ENCODE measurements at places on chromosomes 7 and 10.

- no peak for DNase-seq
Measured at GRCh38 chr7:27107391-27108381, 5.2 kb upstream of the HOXA2 start.

DNA sequence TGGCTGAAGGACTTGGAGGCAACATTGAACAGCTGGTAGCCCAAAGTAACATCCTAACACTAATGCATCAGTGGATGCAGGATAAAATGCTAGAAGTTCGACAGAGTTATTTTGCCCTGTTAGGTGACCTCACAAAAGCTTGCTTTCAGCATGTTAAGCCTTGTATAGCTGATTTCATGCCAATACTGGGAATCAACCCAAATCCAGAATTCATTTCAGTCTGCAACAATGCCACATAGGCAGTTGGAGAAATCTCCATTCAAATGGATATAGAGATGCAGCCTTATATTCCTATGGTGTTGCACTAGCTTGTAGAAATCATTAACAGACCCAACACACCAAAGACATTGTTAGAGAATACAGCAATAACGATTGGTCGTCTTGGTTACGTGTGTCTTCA lies 62.9 kb downstream of the CCSER2 start:
- no peak for DNase-seq

DNA sequence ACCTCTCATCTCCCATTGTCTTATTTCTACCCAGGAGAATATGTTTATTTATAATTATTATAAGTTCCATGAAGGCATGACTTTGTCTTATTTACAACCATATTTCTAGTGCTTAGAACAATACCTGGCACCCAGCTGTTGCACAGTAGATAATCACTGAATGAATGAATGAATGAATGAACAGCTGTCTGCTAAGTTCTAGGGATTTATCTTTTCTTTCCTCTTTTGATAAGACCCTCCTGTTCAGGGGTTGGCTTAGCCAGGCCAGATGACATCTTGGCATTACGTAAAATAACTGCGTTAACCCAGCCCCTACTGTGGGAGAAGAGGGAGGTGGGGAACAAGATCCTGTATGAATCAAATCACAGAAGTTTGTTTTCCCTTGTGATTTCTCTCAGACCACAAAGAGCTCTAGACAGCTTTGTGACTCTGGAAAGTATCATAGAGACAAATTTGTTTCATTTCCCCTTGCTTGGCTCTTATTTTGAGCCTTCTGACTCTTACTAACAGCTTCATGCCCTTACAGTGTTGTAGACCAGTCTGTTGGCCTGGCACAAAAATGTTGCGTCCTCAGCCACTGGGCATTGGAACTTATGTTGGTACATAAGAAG lies 8.4 kb downstream of the ZNF862 start:
- DNase-seq = no peak

- DNase-seq = no peak
Measured at GRCh38 chr10:71834343-71834674, 16.7 kb downstream of the PSAP start.

DNA sequence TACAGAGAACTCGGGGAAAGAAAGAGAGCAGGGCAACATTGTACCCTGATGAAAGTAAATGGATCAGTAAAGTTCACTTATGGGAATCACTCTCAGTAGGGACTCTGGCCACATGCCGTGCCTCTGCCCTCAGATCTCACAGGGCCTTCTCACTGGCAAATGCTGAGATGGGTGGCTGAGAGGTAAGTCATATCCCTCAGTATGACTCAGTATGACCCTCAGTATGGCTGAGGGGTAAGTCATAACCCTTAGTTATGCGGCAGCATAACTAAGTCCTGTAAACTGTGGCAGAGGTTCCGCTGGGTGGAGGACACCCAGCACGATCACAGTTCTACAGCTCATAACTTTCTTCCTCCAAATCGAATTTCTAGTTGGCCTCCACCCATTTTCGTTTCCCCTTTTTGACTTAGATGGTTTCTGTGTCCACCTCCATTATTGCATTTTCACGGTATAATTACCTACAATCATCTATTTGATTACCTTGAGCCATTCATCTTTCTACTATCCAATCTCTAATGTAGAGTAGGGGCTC lies 26.5 kb upstream of the WNT16 start:
- no peak for DNase-seq

GRCh38 chr10:34739915-34740314 lies 75.2 kb downstream of the PARD3 start:
- DNase-seq = peak; percentile 58

GRCh38 chr7:91375378-91375777 lies 111.1 kb downstream of the FZD1 start:
- DNase-seq = no peak

- no peak for DNase-seq
Measured at GRCh38 chr10:75111365-75111906, at the start of gene SAMD8. Gene SAMD8, plus strand, starts transcription at chr10:75111656. Its CDS starts 38,873 bp downstream, at chr10:75150529.

Data from iPS DF 6.9 (cell line).